Thoracic aorta (tissue), 2 donors: ENCODE measurements at places on chromosomes 5 and 9. TPM values are rescaled to one million over a fixed set of nuclear protein-coding genes. Genes with fewer than 3 reads are reported as not detected.

GRCh38 chr5:95923918-95924544 is 37.6 kb downstream of the ELL2 start:
- no peak for DNase-seq
- H3K36me3 ChIP-seq = no peaks in the 10 kb centered on the region
- no peak overlapping the region for H3K27ac ChIP-seq
- H3K27me3 ChIP-seq = no peaks in the 10 kb centered on the region
- H3K4me1 ChIP-seq = peaks cover 65% of the 10 kb centered on the region

- no peak overlapping the region for H3K4me3 ChIP-seq
- DNase-seq = no peak
- H3K36me3 ChIP-seq = no peaks in the 10 kb centered on the region
- H3K27ac ChIP-seq = no peak overlapping the region
Measured at GRCh38 chr5:98656125-98656795, 117.2 kb upstream of the RGMB start.

PCDH12 gene
- 5.2 TPM for total RNA-seq

TUT7 gene
- total RNA-seq = 17.7 TPM

DNA sequence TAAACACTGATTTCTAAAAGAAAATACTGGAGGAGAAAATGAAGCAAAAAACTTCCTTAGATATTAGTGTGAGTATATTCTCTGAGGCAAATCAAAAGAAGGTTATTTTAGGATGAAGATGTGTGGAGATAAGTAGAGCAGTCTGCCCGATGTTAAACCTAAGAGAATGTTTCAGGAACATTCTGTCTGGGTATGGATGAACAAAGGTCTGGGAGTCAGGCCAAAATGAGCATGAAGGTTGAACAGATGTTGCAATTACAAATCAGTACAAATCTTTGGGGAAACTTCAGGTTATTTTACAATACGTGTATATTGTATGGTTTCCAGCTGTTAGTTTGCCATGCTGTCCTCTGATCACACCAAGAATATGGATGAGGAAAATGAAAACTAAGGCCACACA is 14.4 kb upstream of the CEP78 start:
- H3K4me3 ChIP-seq = no peak overlapping the region
- no peaks in the 10 kb centered on the region for H3K4me1 ChIP-seq
- H3K27ac ChIP-seq = no peak overlapping the region
- no peak for DNase-seq
- H3K36me3 ChIP-seq = no peaks in the 10 kb centered on the region
- H3K27me3 ChIP-seq = no peaks in the 10 kb centered on the region

GRCh38 chr9:123005964-123006363 is 27.5 kb upstream of the GPR21 start:
- peaks cover 18% of the 10 kb centered on the region for H3K4me1 ChIP-seq
- no peak overlapping the region for H3K4me3 ChIP-seq
- H3K27ac ChIP-seq = peak overlapping the region; percentile 5
- H3K36me3 ChIP-seq = peaks cover 5% of the 10 kb centered on the region
- no peak for DNase-seq

GRCh38 chr5:165277661-165278060 is 1772.2 kb downstream of the MAT2B start:
- no peaks in the 10 kb centered on the region for H3K4me1 ChIP-seq
- H3K27me3 ChIP-seq = no peaks in the 10 kb centered on the region
- DNase-seq = no peak

DNA sequence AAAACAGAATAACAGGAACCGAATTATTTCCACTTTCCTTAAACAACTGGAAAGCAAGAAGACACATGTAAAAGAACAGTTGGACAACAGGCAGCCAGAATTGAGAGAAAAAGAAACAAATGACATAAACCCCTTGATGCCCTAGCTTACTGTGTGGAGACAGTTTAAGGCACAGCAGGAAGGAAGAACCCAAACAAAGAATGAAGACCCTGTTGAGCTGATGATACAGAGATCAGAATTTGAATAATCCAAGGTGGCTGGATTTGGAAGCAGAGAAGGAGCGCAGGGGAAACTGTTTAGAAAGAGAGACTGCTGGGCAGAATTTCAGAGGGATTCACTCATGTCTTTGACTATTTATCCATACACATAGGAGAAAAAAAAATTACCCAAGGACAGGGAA is 316.3 kb upstream of the POU5F2 start:
- no peak for DNase-seq
- H3K36me3 ChIP-seq = no peaks in the 10 kb centered on the region
- peaks cover 6% of the 10 kb centered on the region for H3K4me1 ChIP-seq
- no peak overlapping the region for H3K4me3 ChIP-seq

CCDC152 gene
- total RNA-seq = 4.7 TPM

- no peaks in the 10 kb centered on the region for H3K4me1 ChIP-seq
- H3K27ac ChIP-seq = no peak overlapping the region
- no peaks in the 10 kb centered on the region for H3K36me3 ChIP-seq
Measured at GRCh38 chr5:57929271-57929670, 446.7 kb upstream of the ACTBL2 start.

PCDHGA10 gene
- total RNA-seq = 14.4 TPM

DNA sequence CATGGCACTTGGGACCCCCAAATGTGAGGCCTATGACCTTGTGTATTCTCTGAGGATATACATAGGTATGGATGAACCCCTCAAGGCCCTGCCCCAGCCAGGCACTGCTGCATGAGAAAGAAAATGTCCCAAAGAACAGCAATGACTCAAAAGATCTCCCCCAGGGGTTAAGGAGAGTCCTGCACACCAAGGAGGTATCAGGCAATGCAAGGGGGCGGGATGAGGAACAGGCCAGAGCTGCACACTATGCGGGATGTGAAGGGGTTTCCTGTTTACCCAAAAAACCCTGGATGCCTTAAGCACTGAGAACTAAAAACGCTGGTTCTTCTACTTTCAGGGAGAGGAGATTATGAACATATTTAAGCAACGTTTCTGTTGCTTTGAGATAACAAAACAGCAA is 3.4 kb downstream of the RAPGEF1 start:
- DNase-seq = no peak
- H3K36me3 ChIP-seq = no peaks in the 10 kb centered on the region
- H3K4me1 ChIP-seq = peaks cover 72% of the 10 kb centered on the region
- H3K4me3 ChIP-seq = no peak overlapping the region

DNA sequence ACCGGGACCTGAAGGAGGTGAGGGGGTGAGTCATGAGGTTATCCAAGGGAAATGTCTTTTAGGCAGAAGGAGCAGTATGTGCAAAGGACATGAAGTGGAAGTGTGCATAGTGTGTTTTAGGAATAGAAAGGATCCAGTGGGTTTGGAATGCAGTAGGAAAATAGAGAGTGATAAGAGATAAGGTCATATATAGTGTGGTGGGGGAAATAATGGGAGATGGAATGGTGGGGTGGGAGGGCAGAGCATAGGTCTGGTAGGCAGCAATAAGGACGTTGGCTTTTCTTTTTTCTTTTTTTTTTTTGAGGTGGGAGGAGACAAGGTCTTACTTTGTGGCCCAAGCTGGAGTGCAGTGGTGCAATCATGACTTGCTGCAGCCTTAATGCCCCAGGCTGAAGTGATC is 17.8 kb downstream of the SNX24 start:
- H3K27me3 ChIP-seq = no peaks in the 10 kb centered on the region
- H3K36me3 ChIP-seq = no peaks in the 10 kb centered on the region
- H3K4me1 ChIP-seq = no peaks in the 10 kb centered on the region
- DNase-seq = no peak
- no peak overlapping the region for H3K27ac ChIP-seq

DNA sequence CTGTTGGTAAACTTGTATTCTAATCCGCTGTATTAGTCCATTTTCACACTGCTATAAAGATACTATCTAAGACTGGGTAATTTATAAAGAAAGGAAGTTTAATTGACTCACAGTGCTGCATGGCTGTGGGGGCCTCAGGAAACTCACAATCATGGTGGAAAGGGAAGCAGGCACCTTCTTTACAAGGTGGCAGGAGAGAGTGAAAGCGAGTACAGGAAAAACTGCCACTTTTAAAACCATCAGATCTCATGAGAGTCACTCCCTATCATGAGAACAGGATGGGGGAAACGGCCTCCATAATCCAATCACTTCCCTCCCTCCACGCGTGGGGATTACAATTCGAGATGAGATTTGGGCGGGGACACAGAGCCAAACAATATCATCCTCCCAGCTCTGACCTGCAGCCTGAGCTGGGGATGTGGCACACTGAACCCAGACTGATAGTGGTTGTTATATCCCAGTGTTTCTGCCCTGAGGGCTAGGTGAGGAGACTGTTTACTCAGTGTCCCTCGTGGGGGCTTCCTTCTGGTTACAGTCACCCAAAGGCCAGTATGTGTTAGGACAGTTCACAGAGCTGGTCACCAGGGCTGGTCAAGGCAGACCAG is 488.3 kb downstream of the KDM4C start:
- no peaks in the 10 kb centered on the region for H3K36me3 ChIP-seq
- DNase-seq = no peak
- no peaks in the 10 kb centered on the region for H3K27me3 ChIP-seq
- H3K4me3 ChIP-seq = no peak overlapping the region
- H3K27ac ChIP-seq = no peak overlapping the region
- H3K4me1 ChIP-seq = no peaks in the 10 kb centered on the region

DNA sequence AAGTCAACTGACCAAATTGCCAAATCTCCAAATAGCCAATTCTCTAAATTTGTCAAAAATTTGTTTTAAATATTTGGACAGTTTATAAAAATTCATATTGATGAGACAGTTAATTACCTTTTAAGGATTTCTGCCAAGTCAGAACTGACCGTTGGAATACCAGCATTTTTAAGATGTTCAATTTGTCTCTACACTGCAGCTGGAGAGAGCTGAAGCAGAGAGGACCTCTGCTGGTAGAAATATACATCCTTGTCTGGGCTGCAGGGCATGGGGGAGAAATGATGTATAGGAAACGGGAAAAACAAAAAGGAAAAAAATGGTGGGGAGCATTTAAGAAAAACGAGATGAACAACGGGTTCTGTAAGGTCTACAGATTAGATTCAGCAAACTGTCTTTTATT is 16.8 kb downstream of the NR6A1 start:
- H3K4me1 ChIP-seq = no peaks in the 10 kb centered on the region
- no peak for DNase-seq
- H3K4me3 ChIP-seq = no peak overlapping the region
- H3K27ac ChIP-seq = no peak overlapping the region
- peaks cover 10% of the 10 kb centered on the region for H3K27me3 ChIP-seq
- H3K36me3 ChIP-seq = no peaks in the 10 kb centered on the region

GRCh38 chr5:30405821-30406220 is 787.7 kb upstream of the CDH6 start:
- H3K36me3 ChIP-seq = no peaks in the 10 kb centered on the region
- H3K27ac ChIP-seq = no peak overlapping the region
- no peaks in the 10 kb centered on the region for H3K27me3 ChIP-seq

DNA sequence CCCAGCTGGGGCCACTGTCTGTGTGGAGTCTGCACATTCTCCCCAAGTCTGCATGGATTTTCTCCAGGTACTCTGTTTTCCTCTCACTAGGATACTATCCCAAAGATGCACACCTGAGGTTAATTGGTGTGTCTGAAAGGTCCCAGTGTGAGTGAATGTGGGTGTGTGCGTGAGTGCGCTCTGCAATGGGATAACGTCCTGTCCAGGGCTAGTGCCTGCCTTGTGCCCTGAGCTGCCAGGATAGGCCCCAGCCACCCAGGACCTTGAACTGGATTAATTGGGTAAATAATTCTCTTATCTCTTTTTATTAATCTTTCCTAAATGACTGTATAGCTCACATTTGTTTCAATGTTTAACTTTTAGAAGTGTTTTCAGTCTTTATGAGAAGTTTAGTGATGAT is 11.5 kb upstream of the PANK3 start:
- no peak overlapping the region for H3K4me3 ChIP-seq
- no peaks in the 10 kb centered on the region for H3K4me1 ChIP-seq
- H3K36me3 ChIP-seq = no peaks in the 10 kb centered on the region
- no peak for DNase-seq
- no peaks in the 10 kb centered on the region for H3K27me3 ChIP-seq
- no peak overlapping the region for H3K27ac ChIP-seq

DNA sequence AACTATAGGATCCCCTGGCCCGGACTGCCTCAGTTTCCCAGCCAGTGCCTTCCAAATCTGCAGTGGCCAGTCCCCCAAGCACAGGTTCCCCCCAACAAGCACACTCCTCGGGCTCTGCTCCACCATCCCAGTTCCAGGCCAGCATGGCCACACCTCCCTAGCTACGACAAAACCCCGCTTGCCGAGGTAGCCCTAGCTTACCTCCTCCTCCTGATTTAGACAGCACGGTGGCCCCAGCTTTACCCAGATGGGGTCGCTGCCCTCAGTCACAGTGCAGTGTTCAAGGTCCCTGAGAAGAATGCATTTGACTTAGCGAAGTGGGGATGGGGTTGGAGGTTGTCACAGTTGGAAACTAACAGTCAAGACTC is 40.8 kb upstream of the GARNL3 start:
- DNase-seq = no peak
- H3K4me1 ChIP-seq = peaks cover 9% of the 10 kb centered on the region
- peak overlapping the region; percentile 77 for H3K4me3 ChIP-seq
- H3K27ac ChIP-seq = peak overlapping the region; percentile 81
- H3K27me3 ChIP-seq = no peaks in the 10 kb centered on the region

DNA sequence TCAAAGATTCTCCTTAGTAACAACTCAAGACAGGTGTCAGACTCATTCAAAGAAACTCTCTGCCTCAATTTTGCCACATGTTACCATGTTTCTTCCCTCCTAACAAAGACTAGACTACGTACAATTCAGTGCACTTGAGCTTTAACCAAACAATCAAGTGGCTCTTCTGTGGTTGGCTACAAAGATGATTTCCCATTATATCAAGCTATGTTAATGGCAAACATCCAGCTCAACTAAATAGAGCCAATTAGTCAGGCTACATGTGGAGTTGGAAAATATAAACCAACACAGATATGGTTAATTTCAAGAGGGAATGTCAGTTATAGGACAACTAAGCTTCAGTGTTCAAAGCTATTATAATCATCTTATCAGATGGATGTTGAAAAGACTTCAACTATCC is 29.2 kb upstream of the ADRA1B start:
- peaks cover 20% of the 10 kb centered on the region for H3K4me1 ChIP-seq
- H3K27ac ChIP-seq = no peak overlapping the region
- H3K36me3 ChIP-seq = no peaks in the 10 kb centered on the region
- no peaks in the 10 kb centered on the region for H3K27me3 ChIP-seq
- DNase-seq = no peak

- H3K36me3 ChIP-seq = no peaks in the 10 kb centered on the region
- DNase-seq = no peak
- H3K27ac ChIP-seq = no peak overlapping the region
- H3K4me3 ChIP-seq = peak overlapping the region; percentile 73
- H3K4me1 ChIP-seq = peaks cover 24% of the 10 kb centered on the region
Measured at GRCh38 chr5:88675168-88675707, 207.7 kb downstream of the MEF2C start.

BTNL3 gene
- not detected for total RNA-seq

DNA sequence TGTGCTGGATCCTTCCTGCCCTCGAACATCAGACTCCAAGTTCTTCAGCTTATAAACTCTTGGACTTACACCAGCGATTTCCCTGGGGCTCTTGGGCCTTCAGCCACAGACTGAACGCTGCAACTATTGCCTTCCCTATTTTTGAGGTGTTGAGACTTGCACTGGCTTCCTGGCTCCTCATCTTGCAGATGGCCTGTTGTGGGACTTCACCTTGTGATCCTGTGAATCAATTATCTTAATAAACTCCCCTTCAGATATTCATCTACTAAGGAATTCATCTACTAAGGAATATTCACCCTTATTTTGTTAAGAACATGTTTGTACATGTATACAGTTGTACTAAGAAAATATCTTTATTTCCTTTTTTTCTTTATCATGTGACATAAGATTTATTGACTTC is 1079.7 kb downstream of the CDH12 start:
- no peak for DNase-seq
- no peaks in the 10 kb centered on the region for H3K36me3 ChIP-seq
- no peak overlapping the region for H3K4me3 ChIP-seq
- H3K27ac ChIP-seq = no peak overlapping the region
- H3K27me3 ChIP-seq = no peaks in the 10 kb centered on the region

FBN2 gene
- total RNA-seq = 5.8 TPM

SAPCD2 gene
- total RNA-seq = 0.41 TPM

ARL14EPL gene
- not detected for total RNA-seq

PHF2 gene
- 29.9 TPM for total RNA-seq

NHP2 gene
- total RNA-seq = 107 TPM
